ENCODE measurements at places on chromosomes 12 and 14.

DNA sequence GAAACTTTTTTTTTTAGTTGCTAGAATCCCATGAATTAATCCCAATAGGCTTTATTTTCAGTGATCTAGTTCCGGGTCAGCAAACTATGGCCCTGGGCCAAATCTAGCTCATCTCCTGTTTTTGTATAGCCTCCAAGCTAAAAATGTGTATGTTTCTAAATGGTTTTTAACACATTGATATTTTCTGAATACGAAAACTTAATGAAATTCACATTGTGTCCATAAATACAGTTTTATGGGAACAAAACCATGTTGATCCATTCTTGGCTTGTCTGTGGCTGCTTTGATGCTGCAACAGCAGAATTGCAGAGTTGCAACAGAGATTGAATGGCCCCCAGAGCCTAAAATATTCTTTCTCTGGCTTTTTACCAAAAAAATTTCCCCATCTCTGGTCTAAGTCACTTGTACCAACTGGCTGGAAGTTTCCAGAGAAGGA is 47.5 kb downstream of the ZNF664 start:
- DNase-seq: no peak

DNA sequence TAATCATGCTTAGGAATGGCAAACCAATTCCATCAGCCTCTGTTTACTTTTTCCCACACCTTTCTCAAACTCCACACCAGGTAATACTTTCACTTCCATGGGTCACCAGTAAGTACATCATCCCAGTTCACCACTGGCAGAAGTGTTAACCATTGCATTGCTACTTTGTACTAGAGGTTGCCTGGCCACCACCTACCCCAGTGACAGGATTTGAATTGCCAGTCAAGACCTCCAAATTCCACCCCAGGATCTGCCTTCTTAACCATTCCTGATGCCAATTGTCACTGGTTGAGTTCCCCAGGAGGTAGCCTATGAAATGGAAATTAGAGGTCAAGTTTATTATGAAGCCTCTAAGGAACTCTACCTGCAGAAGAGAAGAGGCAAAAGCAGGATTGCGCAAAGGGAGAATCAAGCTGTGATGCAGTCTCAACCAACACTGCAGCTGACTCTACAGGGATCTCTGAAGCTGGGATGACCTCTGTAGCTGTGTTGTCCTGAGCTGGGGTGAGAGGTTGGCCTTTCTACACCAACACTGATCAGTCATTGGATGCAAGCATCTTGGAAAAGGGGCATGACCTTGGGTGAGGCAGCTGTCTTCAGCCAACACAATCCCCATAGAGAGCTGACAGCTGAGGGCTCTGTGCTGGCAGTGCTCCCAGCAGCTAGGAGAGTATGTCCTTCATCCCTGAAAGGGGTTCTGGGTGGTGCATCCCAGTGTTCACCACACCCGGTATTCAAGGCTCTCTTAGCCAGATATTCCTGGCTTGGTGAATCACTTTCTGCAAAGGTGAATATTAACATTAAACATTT is 37.0 kb upstream of the HMGA2 start:
- no peak for DNase-seq

DNA sequence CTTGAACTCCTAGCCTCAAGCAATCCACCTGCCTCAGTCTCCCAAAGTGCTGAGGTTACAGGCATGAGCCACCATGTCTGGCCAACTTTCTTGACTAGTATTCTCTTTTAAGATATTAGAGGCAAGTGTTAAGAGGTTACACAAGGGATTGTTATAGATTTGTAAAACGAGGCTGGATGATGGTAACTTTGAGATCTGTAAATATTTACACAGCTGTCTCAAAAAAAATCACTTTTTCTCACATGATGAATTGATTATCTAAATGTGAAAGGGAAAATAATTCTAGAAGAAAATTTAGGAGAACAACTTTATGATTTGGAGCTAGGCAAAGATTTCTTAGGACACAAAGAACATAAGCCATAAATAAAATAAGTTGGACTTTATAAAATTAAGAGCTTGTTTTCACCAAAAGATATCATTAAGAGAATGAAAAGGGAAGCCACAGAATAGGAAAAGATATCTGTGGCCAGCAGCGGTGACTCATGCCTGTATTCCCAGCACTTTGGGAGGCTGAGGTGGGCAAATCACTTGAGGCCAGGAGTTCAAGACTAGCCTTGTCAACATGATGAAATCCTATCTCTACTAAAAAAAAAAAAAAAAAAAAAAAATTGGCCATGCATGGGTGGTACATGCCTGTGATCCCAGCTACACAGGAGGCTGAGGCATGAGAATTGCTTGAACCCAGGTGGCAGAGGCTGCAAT is 77.4 kb downstream of the BBS10 start:
- no peak for DNase-seq

DNA sequence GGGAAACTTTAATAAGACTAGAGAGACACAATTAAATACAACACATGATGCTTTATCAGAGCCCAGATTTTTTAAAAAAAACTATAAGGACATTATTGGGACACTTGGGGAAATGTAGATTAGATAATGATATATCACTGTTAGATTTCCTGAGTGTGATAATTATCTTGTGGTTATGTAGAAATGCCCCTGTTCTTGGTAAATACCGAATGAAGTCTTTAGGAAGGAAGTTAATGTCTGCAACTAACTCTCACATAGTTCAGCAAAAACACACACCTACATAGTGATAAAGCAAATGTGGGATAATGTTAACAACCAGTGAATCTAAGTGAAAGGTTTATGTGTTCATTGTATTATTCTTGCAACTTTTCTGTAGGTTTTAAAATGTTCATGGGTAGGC is 14.6 kb upstream of the CACNB3 start:
- no peak for DNase-seq

- no peak for DNase-seq
These were observed 250.3 kb upstream of the FBXO33 start for GRCh38 chr14:39682582-39682981.

DNA sequence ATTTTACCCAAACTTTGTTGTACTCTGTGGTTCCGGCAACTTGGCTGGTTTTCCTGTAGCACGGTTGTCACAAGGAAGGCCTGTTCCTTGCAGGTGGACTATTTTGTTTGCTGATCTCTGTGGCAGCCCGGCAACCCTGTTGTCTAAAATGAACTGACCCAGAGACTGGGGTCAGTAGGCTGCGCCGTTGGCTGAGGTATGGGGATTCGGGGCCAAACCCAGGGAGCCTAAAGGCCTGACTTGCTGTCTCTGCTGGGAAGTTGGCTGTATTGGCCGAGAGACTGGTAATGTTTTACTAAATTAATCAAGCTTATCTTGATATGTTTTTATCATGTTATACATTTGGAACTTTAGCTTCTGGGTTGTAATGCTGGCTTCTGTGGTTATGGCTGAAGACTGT is 13.8 kb downstream of the SMIM41 start:
- DNase-seq: no peak

GRCh38 chr12:62258941-62259630 is 1.1 kb upstream of the USP15 start:
- no peak for DNase-seq

DNA sequence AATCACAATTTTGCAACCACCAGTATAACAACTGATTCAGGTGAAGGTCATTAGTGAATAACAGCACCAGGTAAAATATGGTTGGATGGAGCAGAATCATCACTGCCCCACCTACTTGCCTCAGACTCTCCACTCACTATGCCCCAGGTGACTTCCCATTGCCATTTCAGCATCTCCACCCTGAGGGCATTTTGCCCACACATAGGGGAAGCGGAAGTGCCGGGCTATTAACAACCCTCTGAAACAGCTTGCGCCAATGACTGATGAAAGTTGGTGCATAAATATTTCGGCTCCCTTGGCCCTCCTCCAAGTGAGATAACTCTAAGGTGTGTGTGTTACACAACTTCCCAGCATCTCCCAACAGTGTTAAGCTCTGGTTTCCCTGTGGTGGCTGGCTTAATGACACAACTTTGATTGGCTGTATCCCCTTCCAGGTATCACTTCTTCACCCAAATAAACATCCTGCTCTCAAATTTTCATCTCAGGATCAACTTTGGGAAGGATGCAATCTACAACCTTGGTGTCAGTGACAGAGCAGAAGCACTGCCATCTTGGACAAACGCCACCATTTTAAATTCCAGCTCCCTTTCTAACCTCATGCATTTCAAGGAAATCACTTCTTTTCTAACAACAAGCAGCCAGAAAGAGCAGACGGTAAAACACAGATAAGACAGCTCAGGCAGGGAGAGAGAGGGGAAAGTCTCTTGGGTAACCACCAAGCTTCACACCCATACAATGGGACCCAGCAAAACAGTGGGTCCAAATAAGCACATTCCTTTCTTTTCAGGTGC is 73.6 kb upstream of the PPP2R5C start:
- DNase-seq: no peak

DNA sequence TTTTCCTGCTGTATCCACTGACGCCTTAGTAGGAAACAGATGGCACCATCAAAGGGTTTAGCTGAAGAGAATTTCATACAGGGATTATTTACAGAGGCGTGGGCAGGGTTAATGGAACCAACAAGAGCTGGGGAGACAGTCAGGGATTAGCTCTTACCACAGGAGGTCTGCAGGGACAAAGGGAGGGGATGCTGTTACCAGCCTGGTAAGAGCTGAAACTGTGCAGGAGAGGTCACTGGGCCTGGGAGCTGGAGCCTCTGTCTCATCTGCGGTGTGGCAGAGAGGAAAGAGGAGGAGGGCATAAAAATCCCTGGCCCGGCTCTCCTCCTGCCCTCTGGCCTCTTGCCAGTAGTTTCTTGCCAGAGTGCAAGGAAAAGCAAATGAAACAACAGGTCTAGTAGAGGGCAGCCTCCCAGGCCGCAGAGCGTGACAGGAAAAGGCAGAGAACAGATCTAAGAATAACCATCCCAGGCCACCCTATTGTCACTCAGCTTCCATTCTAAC is 18.9 kb upstream of the POC1B start:
- no peak for DNase-seq

GRCh38 chr14:65910108-65910786 is 497.7 kb downstream of the FUT8 start:
- DNase-seq: no peak

DNA sequence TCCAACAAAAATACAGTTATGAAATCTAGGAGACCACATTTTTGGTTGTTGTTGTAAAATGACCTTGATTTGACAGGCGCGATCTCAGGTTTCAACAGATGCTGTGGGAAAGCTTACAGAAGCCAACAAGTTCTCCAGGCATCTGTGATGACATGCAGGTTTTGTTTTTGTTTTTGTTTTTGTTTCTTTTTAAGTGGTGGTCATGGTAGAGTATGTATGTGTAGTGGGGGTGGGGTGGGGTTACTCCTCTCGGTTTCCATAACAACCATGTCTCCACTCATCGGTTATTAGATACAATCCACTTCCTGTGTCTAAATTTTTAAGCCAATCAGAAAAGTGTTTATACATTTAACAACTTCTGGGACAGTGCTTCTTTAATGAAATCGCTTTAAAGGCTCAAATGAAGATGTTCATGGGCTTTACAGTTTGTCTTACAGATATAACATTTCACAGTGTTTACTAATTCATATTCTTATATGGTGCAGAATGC is 199.9 kb upstream of the FOXN3 start:
- no peak for DNase-seq

DNA sequence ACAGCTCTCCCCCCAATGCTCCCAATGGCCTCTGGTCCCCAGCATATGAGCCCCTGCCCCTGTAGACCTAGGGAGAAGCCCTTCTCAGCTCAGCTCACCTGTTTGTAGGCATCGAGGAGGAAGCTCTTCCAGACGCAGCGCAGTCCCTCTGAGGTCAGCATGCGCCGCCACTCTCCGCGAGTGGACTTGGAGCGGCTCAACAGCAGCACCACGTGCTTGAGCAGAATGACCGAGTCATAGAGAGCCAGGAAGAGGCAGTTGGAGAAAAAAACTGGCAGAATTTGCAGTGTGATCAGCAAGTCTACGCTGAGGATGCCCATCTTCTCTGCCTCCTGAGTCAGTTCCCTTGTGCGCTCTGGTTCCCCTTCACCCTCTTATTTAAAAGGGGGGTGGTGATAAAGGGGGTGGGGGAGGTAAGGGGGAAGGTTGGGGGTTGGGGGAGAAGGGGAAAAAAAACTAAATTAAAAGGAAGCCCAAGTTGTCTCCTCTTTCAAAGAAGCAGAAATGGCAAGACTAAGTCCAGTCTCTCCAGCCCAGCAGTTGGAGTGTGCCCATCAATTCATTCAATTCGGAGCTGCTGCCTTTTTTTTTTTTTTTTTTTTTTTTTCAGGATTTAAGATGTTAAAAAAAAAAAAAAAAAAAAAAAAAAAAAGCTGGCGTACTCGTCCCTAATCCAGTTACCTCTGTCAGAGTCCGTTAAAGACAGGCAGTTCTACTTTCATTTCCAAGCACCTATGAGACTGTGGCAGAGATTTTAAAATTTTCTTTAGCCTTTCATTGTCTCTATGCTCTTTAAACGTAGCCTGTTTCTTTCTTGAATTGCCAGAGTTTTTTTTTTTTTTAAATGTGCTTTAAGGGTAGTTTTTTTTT is at the start of gene DIO2:
Gene DIO2 (minus strand): TSS at position 352 of the 870 bp plus-strand sequence. CDS start 32 bp downstream, at position 320.
- DNase-seq: no peak

DNA sequence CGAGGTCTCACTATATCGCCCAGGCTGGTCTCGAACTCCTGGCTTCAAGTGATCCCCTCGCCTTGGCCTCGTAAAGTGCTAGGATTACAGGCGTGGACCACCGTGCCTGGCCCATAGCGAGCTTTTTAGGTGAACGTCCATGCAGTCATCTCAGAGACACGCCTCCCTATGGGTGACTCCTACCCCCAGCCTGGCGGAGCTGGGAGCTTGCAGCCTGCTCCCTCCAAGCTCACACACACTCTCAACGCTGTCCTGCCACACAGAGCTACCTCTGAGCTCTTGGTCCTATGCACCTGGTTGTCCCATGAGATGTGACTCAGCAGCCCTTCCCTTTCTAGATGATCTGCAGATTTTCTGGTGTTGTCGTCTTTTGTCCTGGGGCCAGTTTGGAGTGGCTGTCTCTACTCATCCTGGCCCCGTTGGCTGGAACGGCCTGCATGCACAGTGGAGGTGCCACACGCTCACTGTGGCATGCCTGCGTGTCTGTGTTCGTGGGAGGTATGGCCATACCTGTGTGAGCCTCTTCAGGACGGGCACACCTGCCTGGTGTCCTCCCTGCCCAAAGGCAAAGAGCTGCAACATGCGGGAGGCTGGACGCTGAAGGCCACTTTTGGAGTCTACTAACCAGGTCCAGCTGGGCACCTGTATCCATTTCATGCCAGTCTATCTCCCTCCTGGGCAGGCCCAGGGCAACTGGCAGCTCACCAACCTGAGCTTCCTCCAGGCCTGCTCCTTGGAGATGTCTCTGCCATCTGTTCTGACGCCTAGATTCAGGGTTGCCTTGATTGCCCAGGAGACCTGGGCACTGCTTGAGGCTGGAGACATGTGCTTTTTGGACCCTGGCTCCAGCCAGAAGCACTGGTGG is 18.1 kb downstream of the CABP1 start:
- DNase-seq: no peak

DNA sequence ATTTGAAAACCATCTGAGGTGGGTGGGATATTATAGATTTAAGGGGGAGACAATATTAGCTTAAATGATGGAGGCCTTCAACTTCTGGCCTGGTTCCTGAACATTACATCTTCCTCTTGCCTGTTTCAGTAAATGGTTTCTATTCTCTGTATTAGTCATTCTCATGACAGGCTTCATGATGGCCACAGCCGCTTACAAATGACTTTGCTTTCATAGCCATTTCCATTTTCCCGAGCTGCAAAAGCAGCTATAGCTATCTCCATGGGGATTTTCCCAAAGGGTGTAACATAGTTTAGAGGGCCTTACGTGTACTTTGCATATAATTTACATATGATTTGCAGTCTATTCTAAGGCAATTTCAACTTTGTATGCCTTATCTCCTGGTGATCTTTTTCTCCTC is 121.8 kb downstream of the NRXN3 start:
- DNase-seq: no peak

GRCh38 chr12:48542300-48542928 is 17.0 kb downstream of the OR8S1 start:
- no peak for DNase-seq

- no peak for DNase-seq
These were observed 83.3 kb downstream of the SSPN start for GRCh38 chr12:26278666-26279065.
